Stimulated activated CD8-positive, alpha-beta memory T cell treated with anti-CD3 and anti-CD28 coated beads, Interleukin-7, amount 100 ng/mL, for 24 hours (primary cell): ENCODE measurements at places on chromosomes 7 and 10.
A peak's percentile ranks its signal among the peaks of the same experiment; 100 is the strongest.

DNA sequence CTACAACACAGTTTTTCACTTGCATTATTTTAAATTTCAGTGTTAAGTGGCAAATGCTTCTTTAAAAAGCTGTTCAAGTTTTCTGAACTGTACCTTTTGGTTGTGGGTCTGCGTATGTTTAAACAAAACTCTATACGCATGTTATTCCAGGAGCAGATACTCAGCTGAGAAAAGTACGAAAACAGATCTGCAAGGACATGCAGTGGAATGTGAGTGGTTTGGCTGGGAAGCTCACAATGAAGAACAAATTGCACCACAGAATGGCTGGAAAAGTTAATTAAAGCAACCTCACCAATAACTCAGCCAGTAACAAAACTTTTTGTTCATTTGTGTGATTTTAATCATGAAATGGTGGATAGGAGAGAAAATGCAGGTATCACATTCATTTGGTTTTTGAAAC lies 17.6 kb downstream of the GLI3 start:
- no peak for DNase-seq

- DNase-seq = no peak
These were observed 318.5 kb downstream of the DOCK4 start for GRCh38 chr7:111887734-111888133.

- no peak for DNase-seq
These were observed 4.2 kb downstream of the SLC29A4 start for GRCh38 chr7:5286933-5287332.

DNA sequence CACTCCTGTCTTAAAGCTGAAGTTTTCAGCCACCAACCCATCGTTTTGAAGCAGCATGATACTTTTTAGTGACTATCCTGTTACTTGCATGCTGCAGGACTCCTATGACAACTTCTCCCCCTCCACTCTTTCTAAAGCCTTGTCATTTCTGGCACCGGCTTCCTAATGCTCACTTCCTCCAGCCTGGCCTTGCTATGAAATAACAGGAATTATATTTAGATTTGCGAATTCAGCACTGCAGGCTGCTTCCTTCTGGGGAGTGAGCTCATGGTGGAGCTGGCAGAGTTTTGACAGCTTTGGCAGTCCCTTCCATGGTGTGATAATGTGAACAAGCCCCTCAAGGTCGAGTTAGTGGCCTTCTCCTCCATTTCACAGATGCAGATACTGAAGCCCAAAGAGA lies 13.4 kb downstream of the BLNK start:
- no peak for DNase-seq

DNA sequence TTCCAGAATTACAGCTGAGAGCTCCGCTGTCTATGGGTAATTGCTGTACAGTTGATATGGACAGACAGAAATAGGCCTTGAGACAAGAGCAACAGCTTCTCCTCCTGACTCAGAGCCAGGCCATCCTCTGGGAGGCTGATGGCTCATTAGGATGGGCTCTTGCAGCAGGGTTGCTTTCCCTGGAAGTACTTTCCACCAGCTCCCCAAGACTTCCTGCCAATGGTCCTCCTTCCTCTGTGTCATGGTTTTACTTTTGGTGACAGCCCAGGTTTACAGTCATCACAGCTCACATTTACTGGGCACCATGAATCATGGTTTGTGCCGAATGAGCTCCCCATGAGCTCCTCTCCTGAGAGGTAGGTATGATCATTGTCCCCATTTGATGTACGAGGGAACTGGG lies 131.8 kb downstream of the HECW1 start:
- DNase-seq = no peak

DNA sequence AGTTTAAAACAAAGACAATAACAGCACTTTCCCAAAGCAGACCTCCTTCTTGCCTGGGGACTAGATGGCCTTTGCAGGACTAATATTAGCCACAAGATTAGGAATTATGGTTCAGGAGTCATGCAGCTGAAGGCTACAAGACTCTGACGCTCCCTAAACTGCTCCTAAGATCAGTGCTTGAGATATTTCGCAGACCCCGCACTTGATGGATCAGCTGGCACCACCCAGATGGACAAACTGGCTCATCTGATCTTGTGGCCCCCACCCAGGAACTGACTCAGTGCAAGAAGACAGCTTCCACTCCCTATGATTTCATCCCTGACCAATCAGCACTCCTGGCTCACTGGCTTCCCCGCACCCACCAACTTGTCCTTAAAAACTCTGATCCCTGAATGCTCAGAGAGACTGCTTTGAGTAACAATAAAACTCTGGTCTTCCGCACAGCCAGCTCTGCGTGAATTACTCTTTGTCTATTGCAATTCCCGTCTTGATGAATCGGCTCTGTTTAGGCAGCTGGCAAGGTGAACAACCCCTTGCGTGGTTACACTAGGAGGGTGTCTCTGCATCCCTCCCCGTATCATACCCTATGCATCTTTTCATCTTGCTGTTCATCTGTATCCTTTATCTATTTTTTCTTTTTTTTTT lies 26.9 kb upstream of the NRBF2 start:
- DNase-seq = no peak

- no peak for DNase-seq
These were observed 32.9 kb upstream of the ANKRD2 start for GRCh38 chr10:97539523-97540200.

GRCh38 chr10:22874189-22874854 lies 53.5 kb upstream of the ARMC3 start:
- DNase-seq = no peak

GRCh38 chr10:93152136-93152535 lies 78.4 kb downstream of the CYP26A1 start:
- DNase-seq = no peak

DNA sequence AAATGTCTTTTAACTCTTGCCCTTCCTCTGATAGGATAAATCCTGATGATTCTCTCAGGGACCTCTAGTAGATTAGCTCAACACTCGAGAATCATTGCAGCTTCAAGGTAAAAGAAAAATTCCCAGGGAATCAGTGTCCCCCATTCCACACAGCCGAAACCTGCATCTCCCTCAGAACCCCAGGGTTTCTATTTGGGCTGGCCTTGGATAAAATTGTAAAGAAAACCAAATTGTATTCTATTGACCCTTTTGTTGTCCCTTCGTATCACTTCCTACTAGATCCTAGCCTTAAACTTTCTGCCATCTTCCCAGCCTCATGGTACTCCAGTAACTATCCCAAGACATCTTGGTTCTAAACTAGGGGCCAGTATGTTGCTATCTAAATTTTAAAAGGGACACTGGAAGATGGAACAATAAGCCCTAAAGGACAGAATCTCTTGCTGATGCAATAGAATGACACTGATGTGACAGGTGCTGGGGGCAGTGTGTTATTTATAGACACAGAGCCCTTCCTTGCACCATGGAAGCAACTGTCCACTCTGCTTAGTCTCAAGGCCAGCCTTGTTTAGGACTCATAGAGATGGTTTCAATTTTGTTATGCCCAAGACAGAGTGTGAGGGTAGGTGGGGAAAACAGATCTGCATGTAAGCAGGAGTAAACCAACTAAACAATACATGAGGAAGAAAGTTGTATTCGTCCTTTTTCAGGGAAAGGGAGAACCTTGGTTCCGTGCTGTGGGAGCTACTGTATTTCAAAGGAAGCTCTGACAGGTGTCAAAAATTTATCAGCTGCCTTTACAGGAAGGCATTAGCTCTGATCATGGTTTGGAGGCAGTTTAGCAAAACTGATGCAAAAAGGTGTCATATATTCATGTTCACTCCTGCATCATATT lies 7.6 kb downstream of the ASB15 start:
- no peak for DNase-seq

GRCh38 chr10:2994221-2994961 lies 73.0 kb upstream of the PFKP start:
- DNase-seq = no peak

DNA sequence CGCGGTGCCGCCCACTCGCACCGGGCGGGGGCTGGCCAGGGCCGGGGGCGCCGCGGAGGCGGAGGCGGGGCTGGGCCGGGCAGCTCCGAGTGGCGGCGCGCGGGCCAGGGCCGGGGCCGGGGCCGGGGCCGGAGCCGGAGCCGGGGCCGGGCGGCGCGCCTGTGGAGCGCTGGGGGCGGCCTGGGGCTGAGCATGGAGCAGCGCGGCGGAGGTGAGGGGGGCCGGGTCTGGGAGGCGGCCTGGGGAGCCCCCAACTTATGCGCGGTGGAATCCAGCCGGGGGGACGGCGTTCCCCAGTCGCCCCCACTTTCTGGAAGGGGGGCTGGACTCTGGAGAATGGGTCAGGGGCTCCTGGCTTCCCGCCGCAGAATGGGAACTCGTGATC lies at the start of gene LZTS2:
Gene LZTS2, plus strand, starts transcription at position 67 of the 385 bp plus-strand sequence. CDS start 2,731 bp downstream, outside the sequence.
- DNase-seq = no peak

- DNase-seq = no peak
These were observed 232.7 kb downstream of the ADAM12 start for GRCh38 chr10:126155528-126155927.

GRCh38 chr7:113606325-113606724 lies 312.5 kb downstream of the PPP1R3A start:
- no peak for DNase-seq

- DNase-seq = peak; percentile 33
These were observed 569 bp downstream of the ZNF316 start for GRCh38 chr7:6637544-6638229.

DNA sequence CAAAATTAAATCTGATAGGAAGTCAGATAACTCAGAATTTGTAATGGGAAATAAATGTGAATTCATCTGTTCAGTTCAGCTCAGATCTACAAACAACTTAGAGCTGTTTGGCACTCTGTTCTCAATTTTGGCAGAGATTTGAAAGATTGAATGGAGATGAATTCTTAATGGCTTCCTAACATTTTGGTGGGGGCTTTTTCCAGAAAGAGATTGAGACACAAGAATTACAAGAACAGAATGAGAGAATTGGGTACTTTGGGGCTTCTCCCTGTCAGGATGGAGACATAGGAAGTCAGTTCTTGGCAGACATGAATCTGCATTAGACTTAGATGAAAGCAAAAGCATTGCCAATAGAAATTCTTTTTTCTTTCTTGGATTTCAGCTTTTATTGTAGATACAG lies 39.0 kb upstream of the PTPRZ1 start:
- no peak for DNase-seq

GRCh38 chr10:47013507-47014154 lies 102.4 kb downstream of the PTPN20 start:
- DNase-seq = no peak

DNA sequence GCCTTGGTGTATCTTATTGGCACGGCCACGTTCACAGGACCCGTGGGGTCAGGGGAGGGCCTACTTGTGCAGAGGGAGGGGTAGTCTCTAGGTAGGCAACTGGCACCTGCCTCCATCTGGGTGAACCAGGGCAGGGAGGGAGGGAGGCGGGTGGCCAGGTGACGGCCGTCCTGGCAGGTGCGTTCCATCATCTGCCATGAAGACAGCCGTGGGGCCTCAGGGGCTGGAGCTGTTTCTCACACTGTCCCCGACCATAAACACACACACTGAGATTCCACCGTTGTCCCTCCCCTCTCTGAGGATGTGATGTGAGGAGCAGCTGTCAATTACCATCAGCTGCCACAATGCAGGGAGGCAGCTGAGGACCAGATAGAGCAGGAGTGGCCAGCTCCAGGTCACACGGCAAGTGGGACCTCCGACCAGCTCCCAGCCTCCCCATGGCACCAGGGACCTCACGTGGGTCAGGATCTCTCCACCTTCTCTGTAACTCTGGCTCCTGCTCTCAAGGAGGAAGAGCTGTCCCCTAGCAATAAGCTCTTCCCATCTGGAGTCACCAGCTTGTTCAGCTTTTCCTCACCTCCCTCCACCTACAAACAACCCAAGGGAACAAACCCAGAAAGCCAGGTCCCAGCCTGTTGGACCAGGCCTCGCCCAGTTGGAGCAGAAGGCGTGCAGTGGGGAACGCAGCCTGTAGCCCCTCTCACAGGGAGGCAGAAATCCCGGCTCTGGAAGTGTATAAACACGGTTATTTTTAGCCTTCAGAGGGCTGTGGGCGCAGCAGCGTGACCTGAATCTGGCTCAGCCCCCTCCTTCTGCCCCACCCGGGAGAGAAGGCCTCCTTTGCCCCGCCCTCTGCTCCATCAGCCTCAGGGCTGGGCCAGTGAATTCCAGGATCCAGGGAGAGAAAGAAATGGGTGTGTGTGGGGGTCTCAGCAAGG lies 33.1 kb downstream of the ZMIZ1 start:
- no peak for DNase-seq

- no peak for DNase-seq
These were observed 25.7 kb downstream of the TMEM176A start for GRCh38 chr7:150826061-150826849.

- DNase-seq = no peak
These were observed 25.7 kb upstream of the GRB10 start for GRCh38 chr7:50808282-50808888.

GRCh38 chr10:125739994-125740679 lies 20.6 kb downstream of the EDRF1 start:
- no peak for DNase-seq

DNA sequence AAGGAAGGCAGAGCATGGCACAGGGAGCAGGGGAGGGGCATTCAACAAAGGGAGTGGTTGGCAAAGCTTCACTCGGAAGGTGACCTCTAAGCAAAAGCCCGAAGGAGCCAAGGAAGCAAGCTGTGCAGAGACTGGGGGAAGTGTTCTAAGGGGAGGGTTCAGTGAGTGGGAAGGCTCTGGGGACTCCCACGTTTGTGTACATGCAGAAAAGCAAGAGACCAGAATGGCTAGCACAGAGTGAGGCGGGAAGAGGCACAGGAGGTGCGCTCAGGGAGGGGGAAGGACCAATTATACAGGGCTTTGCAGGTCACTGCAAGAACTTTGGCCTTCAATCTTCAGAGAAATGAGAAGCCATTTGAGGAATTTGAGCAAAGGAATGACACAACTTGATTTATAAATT lies 7.4 kb downstream of the ARHGAP21 start:
- DNase-seq = no peak

DNA sequence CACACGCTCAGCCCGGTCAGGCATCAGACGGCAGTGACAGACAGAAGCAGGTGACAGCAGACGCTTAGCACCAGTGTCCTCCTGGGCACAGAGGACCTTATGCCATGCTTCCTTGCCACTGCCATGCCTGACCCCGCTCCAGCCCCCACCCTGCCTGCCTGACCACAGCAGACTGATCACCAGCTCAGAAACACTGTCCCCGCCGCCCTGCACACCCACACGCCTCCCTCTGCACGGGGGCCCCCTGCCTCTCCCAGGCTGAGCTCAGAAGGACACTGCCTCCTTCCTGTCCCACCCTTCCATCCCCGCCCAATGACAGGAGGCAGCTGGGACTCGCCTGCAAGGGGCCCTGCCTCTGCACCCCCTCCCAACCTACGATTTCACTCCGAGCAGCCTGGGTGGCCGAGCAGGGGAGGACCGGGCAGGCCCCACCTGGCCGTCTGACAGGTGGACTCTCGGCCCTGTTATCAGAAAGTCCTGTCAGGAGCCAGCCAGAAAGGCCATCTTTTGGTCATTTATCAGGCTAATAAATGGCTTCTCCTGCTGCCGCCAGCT lies 183.4 kb downstream of the ELFN1 start:
- DNase-seq = no peak

GRCh38 chr10:67433276-67433675 lies 262.7 kb downstream of the CTNNA3 start:
- no peak for DNase-seq
